NCI-H1092 (cell line): ENCODE measurements at places on chromosomes 13 and 19.

- DNase-seq: peak; percentile 66
These were observed 1.6 kb downstream of the MEX3D start for GRCh38 chr19:1566392-1567115.

DNA sequence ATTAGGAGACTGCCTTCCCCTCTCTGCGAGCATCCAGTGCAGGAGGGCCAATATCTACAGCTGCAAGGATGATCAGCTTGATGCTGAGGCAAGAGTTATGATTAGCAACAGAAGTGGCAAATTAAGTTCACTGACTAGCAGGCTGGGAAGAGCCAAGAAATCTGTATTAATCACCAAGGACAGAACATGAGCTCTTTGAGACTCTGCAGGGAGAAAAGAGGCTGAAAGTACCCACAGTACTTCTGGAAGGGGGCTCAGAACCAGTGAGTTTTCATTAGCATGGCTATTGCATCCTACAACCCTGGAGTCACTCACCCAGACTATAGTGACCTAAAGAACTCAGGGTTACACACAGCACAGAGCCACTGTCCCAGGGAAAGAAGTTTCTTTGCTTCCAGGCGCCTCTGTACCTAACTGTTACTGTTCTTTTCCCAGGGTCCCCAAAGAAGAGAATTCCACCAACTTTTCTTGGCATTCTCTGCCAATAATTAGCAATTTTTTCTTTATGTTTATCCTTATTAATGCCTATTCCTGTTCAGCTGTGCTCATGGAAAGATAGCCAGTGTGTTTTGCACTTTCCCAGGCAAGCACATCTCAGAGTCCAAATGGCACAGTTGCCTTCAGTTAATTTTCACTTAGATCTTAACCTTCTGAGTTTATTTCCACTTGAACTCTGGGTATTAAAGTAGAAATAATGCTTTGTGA lies 25.8 kb upstream of the MEDAG start:
- no peak for DNase-seq

- DNase-seq: no peak
These were observed 19.8 kb upstream of the ISYNA1 start for GRCh38 chr19:18457483-18458331.

DNA sequence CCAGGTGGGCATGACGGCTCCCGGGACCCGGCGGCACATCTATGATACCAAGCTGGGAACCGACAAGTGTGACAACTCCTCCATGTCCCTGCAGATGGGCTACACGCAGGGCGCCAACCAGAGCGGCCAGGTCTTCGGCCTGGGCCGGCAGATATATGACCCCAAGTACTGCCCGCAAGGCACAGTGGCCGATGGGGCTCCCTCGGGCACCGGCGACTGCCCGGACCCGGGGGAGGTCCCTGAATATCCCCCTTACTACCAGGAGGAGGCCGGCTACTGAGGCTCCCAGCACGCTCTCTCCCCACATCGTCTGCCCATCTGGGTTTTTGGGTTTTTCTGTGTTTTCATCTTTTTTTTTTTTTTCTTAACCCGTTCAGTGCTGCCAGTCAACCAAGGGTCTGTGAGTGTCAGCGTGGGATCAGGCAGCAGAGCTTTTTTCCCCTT lies 2.3 kb upstream of the ABCA7 start:
- DNase-seq: no peak

DNA sequence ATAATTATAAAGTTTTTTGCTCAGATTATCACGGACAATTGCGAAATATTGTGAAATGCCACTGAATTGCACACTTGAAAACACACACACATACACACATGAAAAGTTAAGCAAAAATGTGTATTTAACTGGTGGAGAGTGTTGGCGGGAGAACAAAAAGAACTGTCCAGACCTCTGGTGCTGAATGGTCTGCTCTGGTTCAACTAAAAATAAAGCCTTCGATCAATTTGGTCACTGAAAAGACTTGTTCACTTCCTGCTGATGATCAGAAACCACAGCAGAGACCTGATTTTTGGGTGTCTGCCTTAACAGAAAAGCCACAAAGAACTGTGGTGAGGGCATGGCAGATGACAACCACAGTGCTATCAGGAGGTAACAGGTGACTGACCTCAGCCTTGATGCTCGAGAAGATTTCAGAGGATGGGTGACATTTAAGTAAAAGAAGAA lies 4.0 kb upstream of the IGFL1 start:
- DNase-seq: no peak

- no peak for DNase-seq
These were observed 18.5 kb upstream of the LPAR6 start for GRCh38 chr13:48431431-48431830.

GRCh38 chr19:54325194-54325621 lies 12.2 kb upstream of the LILRA5 start:
- peak; percentile 2 for DNase-seq

DNA sequence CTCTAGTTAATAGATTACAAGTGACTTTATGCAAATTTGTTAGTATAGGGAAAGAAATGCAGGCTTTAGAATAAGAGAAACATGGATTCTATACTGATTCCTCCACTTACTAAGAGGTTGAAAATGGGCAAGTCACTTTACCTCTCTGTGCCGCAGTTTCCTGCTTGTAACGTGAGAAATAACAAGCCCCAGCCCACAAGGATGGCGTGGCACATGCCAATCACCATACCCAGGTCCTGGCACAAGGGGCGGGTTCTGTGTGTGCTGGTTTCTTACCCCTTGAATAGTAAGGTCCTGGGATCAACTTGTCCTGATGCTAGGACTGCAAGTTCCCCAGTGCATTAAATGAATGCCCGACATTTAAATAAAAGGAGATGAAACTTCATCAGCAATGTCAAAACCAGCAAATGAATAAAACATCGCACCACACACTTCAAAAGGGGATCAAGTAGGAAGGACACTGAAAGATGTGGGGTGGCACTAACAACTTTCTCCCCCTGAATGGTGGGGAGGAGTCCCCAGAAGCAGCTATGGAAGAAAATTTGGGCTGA lies 7.9 kb upstream of the SIGLEC9 start:
- no peak for DNase-seq

- no peak for DNase-seq
These were observed 850 bp upstream of the CERS4 start for GRCh38 chr19:8208119-8208921.

DNA sequence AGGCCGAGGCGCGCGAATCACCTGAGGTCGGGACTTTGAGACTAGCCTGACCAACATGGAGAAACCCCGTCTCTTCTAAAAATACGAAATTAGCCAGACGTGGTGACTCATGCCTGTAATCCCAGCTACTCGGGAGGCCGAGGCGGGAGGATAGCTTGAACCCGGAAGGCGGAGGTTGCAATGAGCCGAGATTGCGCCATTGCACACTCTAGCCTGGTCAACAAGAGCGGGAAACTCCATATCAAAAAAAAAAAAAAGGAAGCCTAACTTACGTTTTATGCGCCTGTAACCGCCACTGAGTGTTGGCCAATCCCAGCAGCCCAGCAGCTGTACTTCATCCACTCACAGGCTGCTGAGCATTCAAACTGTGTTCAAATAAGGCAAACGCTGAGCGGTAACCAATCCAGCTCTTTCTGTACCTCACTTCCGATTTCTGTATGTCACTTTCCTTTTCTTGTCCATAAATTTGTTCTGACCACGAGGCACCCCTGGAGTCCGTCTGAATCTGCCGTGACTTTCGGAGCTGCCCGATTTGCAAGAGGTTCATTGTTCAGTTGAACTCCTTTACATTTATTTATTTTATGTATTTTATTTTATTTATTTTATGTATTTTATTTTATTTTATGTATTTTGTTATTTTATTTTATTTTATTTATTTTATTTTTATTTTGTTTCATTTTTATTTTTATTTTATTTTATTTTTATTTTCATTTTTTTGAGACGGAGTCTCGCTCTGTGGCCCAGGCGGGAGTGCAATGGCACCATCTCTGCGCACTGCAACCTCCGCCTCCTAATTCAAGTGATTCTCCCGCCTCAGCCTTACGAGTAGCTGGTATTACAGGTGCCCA lies 18.2 kb downstream of the DPRX start:
- DNase-seq: no peak

GRCh38 chr13:102852556-102852955 lies 6.7 kb downstream of the ERCC5 start:
- DNase-seq: no peak

GRCh38 chr19:32206065-32206464 lies 139.3 kb upstream of the ZNF507 start:
- DNase-seq: no peak

GRCh38 chr19:45825917-45826893 lies 11.1 kb upstream of the RSPH6A start:
- DNase-seq: no peak

DNA sequence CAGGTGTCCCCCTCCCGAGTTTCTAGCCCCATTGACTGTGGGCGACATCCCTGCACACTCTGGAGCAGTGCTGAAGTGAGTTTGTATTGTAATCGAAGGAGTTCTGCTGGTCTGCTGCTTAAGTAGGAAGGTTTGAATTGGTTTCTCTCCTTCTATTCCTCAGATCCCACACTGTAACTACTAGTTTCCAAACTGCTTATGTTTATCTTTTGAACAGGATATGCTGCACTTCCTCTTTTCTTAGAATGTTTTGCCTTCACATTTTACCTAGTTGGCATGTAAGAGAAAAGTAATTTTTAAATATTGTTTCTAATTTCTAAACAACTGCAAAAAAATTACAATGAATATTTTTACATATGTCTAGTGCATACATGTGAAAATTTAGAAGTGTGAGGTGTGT lies 511.8 kb downstream of the KLF12 start:
- DNase-seq: no peak

DNA sequence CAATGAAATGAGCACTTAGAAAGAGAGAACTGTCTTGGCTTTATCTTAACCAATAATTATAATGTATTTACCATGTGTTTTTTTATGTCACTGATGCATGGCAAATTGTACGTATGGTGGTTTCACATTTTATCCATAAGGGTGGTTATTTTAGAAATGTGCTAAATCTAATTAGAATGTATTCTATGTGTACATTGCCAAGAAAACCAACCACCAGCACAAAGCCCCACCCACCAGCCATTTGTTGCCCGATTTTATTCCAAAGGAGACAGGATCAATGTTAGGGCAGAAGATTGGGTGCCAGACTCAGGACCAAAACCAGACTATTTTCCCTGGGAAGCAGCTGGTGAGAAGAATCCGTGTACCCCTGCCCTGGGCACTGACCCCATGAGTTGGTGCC lies 63.0 kb upstream of the SOX1 start:
- no peak for DNase-seq

- no peak for DNase-seq
These were observed 10.3 kb upstream of the ZBTB7A start for GRCh38 chr19:4077007-4077374.

- DNase-seq: no peak
These were observed 6.3 kb downstream of the THSD1 start for GRCh38 chr13:52399708-52400107.

GRCh38 chr13:77267362-77267761 lies 59.5 kb downstream of the MYCBP2 start:
- DNase-seq: no peak

DNA sequence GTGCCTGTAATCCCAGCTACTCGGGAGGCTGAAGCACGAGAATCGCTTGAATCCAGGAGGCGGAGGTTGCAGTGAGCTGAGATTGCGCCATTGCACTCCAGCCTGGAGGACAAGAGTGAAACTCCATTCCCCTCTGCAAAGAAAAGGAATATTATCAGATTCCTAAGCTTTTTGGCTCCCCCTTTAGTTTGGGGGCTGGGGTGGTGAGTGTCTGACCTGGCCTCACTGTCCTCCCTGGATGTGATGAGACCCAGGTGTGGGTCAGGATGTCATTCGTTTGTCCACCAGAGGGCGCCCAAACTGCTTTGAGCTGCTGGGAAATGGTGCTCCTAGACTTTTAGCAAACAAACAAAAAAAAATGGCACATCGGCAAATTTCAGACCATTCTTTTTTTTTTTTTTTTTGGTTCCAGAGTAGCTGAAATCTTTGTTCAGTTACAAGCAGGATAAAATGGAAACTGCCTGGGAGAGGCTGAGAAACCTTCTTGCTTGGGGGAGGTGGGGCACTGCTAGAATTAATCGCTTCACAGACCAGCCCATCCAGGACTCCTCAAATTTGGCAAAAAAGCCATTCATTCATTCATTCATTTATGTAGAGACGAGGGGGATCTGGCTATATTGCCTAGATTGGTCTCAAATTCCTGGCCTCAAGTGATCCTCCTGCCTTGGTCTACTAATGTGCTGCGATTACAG lies 29.4 kb downstream of the SPC24 start:
- peak; percentile 31 for DNase-seq

GRCh38 chr13:38385153-38385891 lies 35.7 kb downstream of the UFM1 start:
- DNase-seq: no peak

DNA sequence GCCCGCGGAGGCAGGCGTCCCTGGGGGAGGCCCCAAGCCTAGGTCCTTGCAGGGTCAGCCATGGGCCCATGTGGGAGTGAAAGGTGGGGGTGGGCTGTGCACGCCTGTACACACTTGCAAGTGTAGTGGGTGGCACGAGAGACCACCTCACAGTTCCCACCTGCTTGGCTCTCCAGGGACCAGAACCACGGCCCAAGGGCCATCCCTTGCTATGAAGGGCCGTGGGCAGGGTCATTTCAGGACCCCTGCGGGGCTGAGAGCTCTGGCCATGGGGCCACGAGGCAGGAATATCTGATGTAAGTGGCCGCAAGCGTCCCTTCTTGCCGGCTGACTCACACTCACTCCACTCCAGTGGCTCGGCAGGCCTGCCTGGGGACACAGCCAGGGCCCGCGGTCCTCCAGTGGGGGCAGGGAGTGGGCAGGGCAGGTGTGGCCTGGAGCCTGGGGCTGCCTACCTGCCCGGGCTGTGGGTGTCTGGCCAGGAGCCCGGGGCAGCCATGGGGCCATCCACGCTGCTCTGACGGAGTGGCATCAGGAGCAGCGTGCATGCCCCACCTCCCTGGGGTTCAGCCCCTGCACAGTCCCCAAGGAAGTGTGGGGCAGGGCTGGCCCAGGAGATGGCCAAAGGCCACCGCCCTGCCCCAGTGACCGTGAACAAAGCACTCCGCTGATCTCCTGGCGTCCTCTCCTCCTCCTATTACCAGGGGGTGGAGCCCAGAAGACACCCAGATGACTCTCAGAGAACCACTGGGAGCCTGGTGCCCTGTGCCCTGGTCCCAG lies 8.6 kb upstream of the MKNK2 start:
- DNase-seq: no peak

- no peak for DNase-seq
These were observed 19.8 kb downstream of the TMEM272 start for GRCh38 chr13:51825165-51825592.

GRCh38 chr13:40376296-40376849 lies 290.1 kb downstream of the FOXO1 start:
- peak; percentile 2 for DNase-seq
